Neural crest cell (in vitro differentiated cells): ENCODE measurements at places on chromosomes 1 and 21. TPM values are rescaled to one million over a fixed set of nuclear protein-coding genes. Genes with fewer than 3 reads are reported as not detected.

The OR2C3 gene
- not detected in 2 replicates for total RNA-seq

The TFAP2E gene
- total RNA-seq = 0.43 and 0.61 TPM in 2 replicates

DNA sequence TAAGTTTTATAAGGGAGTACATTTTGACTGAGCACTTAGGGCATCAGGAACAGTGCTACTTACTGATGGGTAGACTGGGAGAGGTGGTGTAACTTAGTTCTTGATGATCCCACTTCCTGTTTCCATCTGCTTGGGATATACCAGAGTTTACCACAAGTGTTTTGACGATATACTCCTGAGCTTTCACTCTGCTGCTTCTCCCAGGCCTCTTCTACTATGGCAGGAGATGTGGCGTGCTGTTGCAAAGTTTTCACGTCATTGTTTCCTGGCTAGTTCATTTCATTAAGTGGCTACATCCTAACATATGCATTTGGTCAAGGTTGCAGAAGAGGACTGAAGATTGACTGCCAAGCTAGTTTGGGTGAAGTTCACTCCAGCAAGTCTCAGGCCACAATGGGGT, 41.3 kb upstream of the LAMC2 start:
- no peak for DNase-seq

The CA14 gene
- total RNA-seq = 28.9 and 31.9 TPM in 2 replicates

DNA sequence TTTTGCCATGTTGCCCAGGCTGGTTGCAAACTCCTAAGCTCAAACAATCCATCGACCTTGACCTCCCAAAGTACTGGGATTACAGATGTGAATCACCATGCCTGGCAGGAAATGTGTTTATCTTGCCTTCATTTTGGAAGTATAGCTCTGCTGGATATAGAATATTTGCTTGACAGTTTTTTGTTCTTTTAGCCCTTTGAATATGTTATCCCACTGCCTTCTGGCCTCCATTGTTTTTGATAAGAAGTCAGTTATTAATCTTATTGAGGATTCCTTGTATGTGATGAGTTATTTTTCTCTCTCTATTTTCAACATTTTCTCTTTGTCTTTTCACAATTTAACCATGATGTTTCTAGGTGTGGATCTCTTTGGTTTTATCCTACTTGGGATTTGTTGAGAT, 112.9 kb upstream of the RAB3GAP2 start:
- DNase-seq = no peak

The KRTAP13-2 gene
- total RNA-seq = not detected in 2 replicates

- DNase-seq = no peak
These were observed 96.1 kb upstream of the OLIG2 start for GRCh38 chr21:32929633-32930038.

The ZNF678 gene
- total RNA-seq = 26.6 and 29.9 TPM in 2 replicates
